PC-9 (cell line): ENCODE measurements at places on chromosomes 3 and 15. TPM values are rescaled to one million over a fixed set of nuclear protein-coding genes. Genes with fewer than 3 reads are reported as not detected.

IGSF10 gene
- total RNA-seq = 0.25 and 0.55 TPM in 2 replicates

DNA sequence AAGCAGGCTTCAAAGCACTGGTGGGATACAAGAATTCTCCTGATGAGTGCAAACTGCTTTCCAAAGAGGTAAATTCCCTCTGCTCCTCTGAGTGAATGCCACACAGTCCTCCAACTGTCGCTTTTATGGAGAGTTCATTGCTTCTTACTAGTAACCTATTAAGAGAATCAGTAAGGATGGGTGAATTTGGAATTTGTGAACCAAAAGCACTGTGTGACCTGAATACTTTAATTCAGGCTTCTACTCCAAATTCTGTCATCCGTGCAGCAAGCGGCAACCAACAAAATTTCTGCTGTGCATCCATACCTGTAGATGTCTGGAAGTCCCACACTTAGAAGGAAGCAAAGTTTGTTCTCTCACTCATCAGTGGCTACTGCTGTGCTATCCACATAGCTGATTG is 66.7 kb upstream of the SNRK start:
- no peak for DNase-seq

NUTM1 gene
- not detected in 2 replicates for total RNA-seq

GASK1A gene
- not detected in 2 replicates for total RNA-seq

DNA sequence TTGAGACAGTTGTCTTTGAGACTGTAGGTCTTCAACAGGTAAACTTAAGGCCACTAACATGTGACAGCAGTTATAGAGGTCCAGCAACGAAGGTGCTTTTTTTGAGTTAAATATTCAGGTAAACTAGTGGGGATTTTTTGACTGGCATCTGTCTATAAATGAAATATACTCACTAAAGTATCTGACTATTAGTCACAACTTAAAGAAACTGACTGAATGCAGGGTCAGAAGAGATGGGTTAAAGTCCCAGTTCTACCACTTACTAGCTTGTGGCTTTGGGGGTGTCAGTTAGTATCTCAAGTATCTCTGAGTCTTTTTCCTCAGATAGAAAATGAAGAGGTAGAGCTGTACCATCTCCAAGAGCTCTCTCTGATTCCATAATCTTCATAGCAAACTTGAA is 18.0 kb downstream of the MIX23 start:
- no peak for DNase-seq

GRCh38 chr15:36371509-36371908 is 207.9 kb upstream of the CDIN1 start:
- DNase-seq = no peak

DNA sequence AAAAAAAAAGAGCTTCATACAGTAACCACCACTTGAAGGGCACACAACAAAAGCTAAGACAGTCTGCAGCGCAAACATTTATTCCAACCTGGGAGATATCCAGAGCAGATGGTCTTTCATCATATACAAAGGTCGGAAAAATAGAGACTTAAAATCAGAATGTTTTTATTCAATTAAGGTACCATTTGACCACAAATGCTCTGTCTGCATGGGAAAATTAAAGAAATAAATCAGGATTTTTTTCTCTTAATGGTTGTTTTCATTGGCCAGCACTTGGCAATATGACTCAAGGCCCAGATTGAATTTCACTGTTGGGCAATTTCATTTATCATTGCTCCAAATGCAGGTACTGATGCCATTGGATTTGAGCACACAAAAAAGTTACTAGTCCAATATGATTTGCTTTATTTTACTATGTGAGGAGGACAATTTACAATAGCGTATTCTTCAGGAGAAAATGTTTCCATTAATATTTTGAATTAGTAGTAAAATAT is 145.9 kb upstream of the AGTR1 start:
- DNase-seq = no peak

LIPC gene
- total RNA-seq = not detected in 2 replicates

LHFPL4 gene
- not detected in 2 replicates for total RNA-seq

SERPINI1 gene
- total RNA-seq = 2.4 and 2.6 TPM in 2 replicates
